Activated naive CD8-positive, alpha-beta T cell treated with anti-CD3 and anti-CD28 coated beads for 36 hours (primary cell): ENCODE measurements at places on chromosomes 16 and 17.

DNA sequence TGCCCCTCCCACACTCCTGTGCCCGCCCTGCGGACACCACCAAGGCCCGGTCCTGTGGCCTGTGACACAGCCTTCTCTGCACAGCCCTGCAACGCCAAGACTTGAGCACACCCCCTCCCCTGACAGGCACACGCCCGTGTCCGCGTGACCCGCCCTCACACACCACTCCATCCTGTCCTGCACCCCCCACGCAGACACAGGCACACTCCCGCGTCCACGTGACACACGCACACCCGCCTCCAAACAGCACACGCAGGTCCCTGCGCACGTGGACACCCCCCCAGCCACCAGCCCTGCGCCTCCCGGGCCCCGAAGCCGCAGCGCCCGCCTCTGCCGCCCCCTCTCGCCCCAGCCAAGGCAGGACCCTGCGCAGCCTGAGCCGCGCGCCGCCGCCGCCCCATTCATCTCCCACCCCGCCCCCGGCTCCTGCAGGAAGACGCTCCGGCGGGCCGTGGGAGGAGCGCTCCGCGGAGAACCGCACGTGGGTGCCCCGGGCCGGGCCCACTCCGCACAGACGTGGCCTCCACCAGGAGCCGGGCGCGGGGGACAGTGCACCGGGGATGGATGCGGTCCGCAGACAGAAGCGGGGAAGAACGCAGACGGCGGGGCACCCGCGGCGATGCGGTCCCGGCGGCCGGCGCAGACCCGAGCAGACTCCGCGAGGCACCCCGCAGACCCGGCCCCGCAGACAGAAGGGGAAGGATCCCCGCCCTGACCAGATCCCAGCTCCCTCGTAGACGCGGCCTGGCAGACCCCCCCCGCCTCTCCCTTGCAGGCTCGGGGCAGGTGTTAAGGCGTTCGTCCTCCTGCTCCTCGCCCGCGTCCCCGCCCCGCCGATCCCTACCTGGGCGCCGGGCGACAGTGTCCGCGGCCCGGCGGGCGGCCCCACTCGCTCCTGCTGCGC, 506 bp downstream of the CAMKK1 start:
- H3K36me3 ChIP-seq = no peaks in the 10 kb centered on the region
- peak; percentile 71 for DNase-seq
- H3K27me3 ChIP-seq = no peaks in the 10 kb centered on the region
- peaks cover 30% of the 10 kb centered on the region for H3K4me1 ChIP-seq
- peak overlapping the region; percentile 57 for H3K27ac ChIP-seq

- no peaks in the 10 kb centered on the region for H3K27me3 ChIP-seq
- no peaks in the 10 kb centered on the region for H3K4me1 ChIP-seq
- no peaks in the 10 kb centered on the region for H3K36me3 ChIP-seq
- no peak overlapping the region for H3K27ac ChIP-seq
Measured at GRCh38 chr17:3527896-3528295, 29.7 kb downstream of the TRPV3 start.

DNA sequence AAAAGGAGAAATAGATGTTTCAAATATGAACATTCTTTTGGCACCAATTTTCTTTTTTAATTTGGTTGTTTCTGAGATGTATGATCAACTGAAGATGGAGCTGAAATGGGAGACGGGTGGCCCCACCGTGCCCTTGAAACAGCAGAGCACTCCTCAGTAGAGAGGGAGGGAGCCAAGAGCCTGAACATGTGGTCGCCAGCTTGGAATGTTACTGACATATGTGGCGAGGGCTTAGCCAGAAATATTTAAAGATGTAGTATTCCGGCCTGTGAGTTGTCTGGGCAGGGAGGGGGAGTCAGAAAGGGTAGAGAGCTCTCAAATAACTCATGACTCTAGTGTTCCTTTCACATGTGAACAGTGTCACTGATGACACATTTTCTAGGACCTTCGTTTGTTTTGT, 13.3 kb upstream of the MRC2 start:
- H3K36me3 ChIP-seq = peaks cover 25% of the 10 kb centered on the region
- H3K27me3 ChIP-seq = no peaks in the 10 kb centered on the region
- DNase-seq = no peak
- no peak overlapping the region for H3K4me3 ChIP-seq
- H3K27ac ChIP-seq = no peak overlapping the region

DNA sequence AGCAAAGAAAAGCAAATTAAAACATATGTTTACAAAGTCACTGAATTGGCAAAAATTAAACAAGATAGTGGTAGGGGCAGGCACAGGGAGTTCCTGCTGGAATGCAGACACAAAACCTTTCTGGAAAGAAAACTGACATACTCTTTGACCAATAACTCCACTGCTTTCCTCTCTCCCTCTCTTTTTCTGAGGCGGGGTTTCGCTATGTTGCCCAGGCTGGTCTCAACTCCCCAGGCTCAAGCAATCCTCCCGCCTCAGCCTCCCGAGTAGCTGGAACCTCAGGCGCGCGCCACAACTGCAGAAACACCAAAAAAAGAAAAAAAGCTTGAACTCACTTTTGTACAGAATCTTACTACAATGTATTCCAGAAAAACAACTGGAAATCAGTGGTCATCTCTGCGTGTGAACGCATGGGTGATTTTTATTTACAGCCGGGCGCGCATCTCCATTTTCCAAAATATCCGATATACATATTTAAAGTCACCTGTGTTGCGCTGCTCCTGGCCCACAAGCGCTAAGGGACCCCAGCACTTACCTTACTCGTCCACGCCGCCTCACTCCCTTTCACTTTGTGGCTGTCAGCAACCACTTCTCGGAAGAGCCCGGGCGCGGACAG, 480 bp downstream of the TXNL4B start:
- peaks cover 29% of the 10 kb centered on the region for H3K36me3 ChIP-seq
- no peak for DNase-seq
- no peaks in the 10 kb centered on the region for H3K27me3 ChIP-seq
- H3K4me3 ChIP-seq = peak overlapping the region; percentile 99

GRCh38 chr17:12277827-12278226, 257.1 kb downstream of the MAP2K4 start:
- H3K27ac ChIP-seq = no peak overlapping the region
- H3K4me3 ChIP-seq = no peak overlapping the region
- no peaks in the 10 kb centered on the region for H3K4me1 ChIP-seq
- peaks cover 1% of the 10 kb centered on the region for H3K36me3 ChIP-seq
- peaks cover 3% of the 10 kb centered on the region for H3K27me3 ChIP-seq
- no peak for DNase-seq

GRCh38 chr17:51083981-51084380, 36.7 kb downstream of the SPAG9 start:
- H3K4me3 ChIP-seq = no peak overlapping the region
- H3K27me3 ChIP-seq = no peaks in the 10 kb centered on the region
- DNase-seq = no peak
- no peak overlapping the region for H3K27ac ChIP-seq
- H3K36me3 ChIP-seq = no peaks in the 10 kb centered on the region

DNA sequence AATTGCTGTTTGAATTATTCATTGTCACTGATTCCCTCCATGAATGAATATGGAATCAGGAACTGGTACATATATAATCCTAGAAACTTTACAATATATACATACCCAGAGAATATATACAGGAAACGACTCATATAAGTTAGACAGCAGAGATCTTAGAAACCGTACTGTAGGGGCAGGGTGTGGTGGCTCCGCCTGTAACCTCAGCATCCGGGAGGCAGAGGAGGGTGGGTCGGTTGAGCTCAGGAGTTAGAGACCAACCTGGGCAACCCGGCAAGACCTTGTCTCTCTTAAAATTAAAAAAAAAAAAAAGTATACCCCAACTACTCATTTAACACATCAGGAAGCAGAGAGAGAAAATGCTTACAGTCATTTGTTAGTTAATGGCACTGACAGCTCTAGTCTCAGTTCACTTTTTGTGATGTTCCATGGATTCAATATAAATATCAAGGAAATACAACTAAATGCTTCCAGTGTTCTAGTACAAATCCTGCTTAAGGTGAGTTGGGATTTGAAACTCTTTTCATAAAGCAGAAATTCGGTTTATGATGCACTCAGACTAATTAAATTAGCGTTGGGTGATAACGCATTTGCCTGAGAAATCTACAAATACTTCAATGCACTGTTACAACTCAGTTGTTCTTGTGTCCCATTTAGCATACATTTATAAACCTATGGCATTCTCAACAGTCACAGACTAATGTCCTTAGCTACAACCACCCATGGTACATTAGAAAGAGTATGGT, 5.6 kb downstream of the GLG1 start:
- no peaks in the 10 kb centered on the region for H3K27me3 ChIP-seq
- peaks cover 68% of the 10 kb centered on the region for H3K4me1 ChIP-seq
- peak overlapping the region; percentile 56 for H3K27ac ChIP-seq
- peak overlapping the region; percentile 46 for H3K4me3 ChIP-seq
- peak; percentile 66 for DNase-seq

- peak overlapping the region; percentile 83 for H3K27ac ChIP-seq
- peak overlapping the region; percentile 94 for H3K4me3 ChIP-seq
- peaks cover 32% of the 10 kb centered on the region for H3K4me1 ChIP-seq
- no peaks in the 10 kb centered on the region for H3K27me3 ChIP-seq
- H3K36me3 ChIP-seq = peaks cover 30% of the 10 kb centered on the region
Measured at GRCh38 chr16:30445149-30445407, 596 bp downstream of the SEPHS2 start.

- peaks cover 17% of the 10 kb centered on the region for H3K36me3 ChIP-seq
- DNase-seq = no peak
- H3K4me3 ChIP-seq = no peak overlapping the region
Measured at GRCh38 chr16:31464781-31465260, 5.5 kb downstream of the ARMC5 start.

GRCh38 chr17:951325-952132, 28.0 kb downstream of the NXN start:
- peaks cover 19% of the 10 kb centered on the region for H3K27me3 ChIP-seq
- no peak for DNase-seq
- H3K4me3 ChIP-seq = no peak overlapping the region
- no peaks in the 10 kb centered on the region for H3K36me3 ChIP-seq

GRCh38 chr17:82367724-82368524, 3.6 kb upstream of the UTS2R start:
- peaks cover 33% of the 10 kb centered on the region for H3K27me3 ChIP-seq
- H3K4me1 ChIP-seq = peaks cover 17% of the 10 kb centered on the region
- no peak overlapping the region for H3K4me3 ChIP-seq

DNA sequence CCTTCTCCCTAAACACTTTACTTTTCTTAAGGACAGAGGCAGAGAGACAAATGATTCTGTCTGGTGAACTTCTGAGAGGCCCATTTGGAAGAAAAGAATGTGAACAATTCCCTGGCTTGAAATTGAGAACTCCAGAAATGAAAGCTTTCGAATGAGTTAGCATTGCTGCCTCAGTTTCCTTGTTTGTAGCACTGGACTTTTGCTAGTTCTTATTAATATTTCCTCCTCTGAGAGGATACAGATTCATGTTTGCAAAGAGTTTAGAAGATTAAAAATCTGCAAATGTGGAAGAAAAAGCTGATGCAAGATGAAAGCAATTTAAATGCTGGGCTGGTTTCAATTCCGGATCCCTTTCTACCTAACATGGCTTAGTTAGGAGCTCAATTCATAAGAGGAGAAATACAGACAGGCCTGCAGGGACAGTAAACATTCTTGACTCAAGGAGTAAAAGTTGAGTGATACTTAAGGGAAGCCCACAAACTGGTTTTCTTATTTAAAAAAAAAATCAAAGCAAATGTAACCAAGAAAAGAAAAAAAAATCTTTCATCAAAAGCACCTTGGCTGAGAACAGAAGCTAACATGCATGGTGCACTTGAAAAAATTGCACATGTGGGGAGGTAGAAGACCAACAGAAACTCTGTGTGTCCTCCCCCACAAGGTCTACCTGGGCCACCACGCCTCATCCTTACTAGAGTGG, 27.1 kb downstream of the HNF1B start:
- H3K36me3 ChIP-seq = no peaks in the 10 kb centered on the region
- peaks cover 15% of the 10 kb centered on the region for H3K4me1 ChIP-seq
- no peaks in the 10 kb centered on the region for H3K27me3 ChIP-seq
- H3K4me3 ChIP-seq = no peak overlapping the region

DNA sequence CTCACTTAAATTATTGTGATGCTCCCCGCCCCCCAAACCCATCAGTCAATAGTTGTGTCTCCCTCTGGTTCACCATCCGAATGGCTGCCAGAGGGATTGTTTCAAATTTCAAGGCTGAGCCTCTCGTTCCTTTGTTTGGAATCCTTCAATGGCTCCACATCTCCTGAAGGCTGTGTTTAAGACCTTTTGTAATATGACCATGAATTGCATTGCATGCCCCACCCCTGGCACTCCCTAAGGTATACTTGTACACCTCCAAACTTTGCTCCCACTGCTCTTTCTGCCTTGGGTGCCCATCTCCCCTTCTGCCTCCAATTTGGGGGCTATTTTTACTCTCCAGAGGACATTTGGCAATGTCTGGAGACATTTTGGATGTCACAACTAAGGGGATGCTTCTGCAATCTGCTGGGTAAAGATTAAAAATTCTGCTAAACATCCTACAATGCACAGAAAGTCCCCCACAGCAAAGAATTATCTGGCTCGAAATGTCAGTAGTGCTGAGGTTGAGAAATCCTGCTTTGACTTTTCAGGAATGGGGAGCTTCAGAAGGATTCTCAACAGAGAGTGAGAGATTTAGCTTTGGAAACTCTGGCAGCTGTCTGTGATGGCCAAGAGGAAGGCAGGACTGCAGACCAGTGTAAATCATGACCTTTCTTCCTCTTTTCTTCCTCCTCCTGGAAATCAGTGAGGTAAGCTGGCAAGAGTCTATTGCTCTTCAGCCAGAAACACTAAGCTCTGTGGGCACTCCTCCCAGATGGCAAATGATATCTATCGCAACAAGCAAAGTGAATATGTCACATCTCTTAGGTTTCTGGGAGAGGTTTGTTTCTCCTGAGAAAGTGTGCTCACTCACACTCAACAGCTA, 8.7 kb upstream of the IL4R start:
- peaks cover 10% of the 10 kb centered on the region for H3K4me1 ChIP-seq
- H3K27ac ChIP-seq = peak overlapping the region; percentile 22
- DNase-seq = no peak
- no peaks in the 10 kb centered on the region for H3K27me3 ChIP-seq
- H3K4me3 ChIP-seq = no peak overlapping the region
- H3K36me3 ChIP-seq = peaks cover 5% of the 10 kb centered on the region

DNA sequence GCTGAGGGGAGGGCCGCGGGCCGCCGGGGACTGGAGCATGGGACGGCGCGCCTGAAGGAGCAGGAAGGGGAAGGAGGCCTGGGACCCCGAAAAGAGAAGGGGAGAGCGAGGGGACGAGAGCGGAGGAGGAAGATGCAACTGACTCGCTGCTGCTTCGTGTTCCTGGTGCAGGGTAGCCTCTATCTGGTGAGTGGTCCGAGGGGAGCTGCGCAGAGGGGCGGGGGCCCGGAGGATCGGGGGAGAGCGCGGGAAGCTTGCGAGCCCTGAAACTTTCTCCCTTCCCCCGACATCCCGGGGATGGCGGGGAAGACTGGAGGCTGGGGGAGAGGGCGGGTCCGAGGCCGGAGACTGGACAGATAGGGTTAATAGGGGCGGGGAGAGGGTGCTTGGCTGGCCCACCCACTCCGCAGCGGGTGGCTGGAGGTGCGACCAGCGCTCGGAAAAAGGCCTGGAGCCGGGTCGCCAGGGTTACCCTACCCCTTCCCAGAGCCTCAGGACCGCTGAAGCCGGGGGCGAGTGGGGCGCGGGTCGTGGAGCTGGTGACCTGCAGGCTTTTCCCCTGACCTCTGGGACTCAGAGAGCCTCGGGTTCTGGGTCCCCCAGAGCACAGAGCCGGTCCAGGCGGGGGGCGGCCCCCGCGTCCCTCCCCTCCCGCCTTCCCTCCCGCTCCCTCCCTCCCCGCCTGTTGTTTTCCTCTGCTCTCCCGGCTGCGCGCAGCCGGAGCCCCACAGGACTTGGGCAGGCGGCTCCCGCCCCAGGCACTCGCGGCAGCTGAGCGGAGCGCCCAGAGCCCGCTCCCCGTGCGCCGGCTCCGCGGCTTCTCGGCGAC, 631 bp downstream of the NXPH3 start:
- peak overlapping the region; percentile 74 for H3K4me3 ChIP-seq
- H3K27ac ChIP-seq = no peak overlapping the region
- no peak for DNase-seq

GRCh38 chr16:10847176-10847575, 28.6 kb upstream of the TVP23A start:
- no peak for DNase-seq
- peaks cover 2% of the 10 kb centered on the region for H3K4me1 ChIP-seq
- H3K36me3 ChIP-seq = peaks cover 2% of the 10 kb centered on the region
- no peak overlapping the region for H3K27ac ChIP-seq
